T-cell (primary cell): ENCODE measurements at places on chromosomes 4 and X. TPM values are rescaled to one million over a fixed set of nuclear protein-coding genes. Genes with fewer than 3 reads are reported as not detected.

- DNase-seq = no peak
Measured at GRCh38 chr4:123055943-123056342, 133.5 kb upstream of the NUDT6 start.

GRCh38 chr4:175927121-175927520 is 115.1 kb upstream of the GPM6A start:
- no peak for DNase-seq

GRCh38 chr4:126753592-126753991 is 879.2 kb upstream of the INTU start:
- DNase-seq = no peak

DNA sequence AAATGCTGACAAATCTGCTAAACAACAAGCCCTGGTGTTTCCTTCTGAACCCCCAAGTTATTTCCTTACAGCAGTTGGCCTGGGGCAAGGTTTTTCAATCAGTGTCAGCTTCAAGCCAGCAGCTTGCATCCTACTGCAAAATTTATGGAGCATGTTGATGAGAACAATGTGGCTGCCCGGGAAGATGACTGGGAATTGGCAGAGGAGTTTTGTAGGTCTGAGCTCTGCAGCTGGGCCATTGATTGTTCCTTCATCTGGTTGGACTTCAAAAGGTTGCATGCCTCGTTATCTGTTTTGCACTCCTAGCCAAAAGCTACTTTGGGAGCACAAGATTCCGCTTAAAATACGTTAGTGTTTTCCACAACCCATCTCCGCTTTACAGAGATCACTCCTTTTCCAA is 1030.3 kb upstream of the LCORL start:
- no peak for DNase-seq

DNA sequence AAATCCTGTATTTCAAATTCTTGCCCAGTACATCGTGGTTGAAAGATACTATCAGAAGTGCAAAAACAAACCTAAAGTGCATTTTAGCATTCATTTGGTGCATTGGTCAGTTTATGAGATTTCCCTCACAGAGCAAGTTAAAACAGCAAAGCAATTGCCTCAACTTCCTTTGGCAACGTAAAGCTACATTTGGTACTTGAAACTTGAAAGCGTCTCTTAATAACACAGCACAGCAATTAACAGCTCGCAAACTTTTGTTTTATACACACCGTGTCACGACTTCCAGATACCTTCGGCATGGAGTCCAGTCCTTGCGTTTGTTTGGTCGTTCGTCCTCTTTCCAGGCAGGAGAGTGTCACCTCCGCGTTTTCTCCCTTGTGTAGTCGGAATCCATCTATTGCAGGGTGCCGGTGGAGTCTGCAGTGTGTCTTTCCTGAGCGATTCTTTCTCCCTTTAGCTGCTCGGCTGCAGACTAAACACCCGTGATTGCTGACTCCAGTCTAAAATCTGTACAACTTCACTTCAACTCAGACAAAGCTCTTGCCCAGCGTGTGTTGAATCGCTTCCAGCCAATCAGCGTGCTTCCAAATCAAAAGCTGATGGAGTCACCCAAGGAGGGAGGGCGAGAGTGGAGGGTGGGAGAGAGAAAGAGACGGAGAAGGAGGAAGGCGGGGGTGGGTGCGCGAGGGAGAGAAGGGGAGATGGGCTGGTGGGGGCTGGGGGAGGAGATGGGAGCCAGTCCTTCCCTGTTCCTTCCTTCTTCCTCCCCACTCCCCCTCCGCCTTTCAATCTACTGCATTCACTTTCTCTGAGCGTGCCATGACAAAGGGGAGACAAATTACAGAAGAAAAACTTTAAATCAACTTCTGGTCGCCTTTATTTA is at the start of gene PCDH18:
TSS of gene PCDH18 (minus strand) at position 509 of the 883 bp plus-strand sequence. CDS start at position 103, 406 bp downstream.
- DNase-seq = no peak

GRCh38 chr4:16721613-16722291 is 176.7 kb downstream of the LDB2 start:
- DNase-seq = no peak

DNA sequence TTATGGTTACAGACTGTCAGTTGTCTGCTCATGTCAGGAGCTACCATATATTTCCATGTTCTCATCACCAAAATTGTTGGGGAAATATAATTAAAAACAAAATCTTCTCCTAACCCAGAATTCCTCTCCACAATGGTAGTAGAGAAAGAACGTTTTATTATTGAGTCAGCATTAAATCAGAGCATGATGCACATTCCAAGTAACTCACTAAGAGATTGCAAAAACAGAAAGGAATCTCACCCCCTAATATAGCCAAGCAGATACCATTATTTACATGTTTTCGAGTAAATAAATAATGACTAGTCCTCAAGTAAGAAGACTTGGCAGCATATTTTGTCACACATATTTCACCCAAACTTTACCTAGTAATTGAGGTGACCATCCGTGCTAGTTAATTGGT is 36.2 kb upstream of the ARHGEF6 start:
- no peak for DNase-seq

- DNase-seq = no peak
Measured at GRCh38 chr4:118035309-118035708, 1.0 kb downstream of the NDST3 start.

DNA sequence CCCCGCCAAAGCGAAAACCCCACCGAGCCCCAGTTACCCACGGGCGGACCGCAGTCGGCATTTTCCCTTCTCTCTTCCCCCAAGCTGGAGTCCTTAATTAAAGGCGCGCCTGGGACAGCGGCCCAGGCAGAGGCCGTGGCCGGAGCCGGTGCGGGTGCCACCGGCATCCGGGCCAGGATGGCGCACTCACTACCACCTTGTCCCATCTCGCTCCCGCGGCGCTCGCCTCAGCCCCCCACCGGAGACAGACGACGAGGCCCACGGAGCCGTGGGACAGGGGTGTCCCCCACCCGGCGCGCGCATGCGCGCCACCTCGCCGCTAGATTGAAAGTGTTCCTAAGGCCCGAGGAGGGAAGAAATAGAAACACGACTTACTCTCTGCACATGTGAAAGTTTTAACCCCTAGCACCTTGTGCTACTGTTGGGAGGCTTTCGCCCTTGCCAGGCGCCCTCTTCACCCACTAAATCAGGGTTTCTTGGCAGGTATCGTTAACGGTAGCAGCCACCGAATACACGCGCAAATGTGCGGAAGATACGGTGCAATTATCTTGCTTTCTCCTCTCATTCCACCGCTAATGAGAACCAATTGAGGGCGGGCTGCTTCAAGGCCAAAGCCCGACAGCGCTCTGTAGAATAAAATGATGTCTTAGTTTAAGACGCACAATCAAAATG is 64.3 kb upstream of the CCDC160 start:
- peak; percentile 30 for DNase-seq

GRCh38 chr4:92524131-92524530 is 220.4 kb downstream of the GRID2 start:
- no peak for DNase-seq

- DNase-seq = no peak
Measured at GRCh38 chr4:148831945-148832344, 389.7 kb upstream of the NR3C2 start.

DNA sequence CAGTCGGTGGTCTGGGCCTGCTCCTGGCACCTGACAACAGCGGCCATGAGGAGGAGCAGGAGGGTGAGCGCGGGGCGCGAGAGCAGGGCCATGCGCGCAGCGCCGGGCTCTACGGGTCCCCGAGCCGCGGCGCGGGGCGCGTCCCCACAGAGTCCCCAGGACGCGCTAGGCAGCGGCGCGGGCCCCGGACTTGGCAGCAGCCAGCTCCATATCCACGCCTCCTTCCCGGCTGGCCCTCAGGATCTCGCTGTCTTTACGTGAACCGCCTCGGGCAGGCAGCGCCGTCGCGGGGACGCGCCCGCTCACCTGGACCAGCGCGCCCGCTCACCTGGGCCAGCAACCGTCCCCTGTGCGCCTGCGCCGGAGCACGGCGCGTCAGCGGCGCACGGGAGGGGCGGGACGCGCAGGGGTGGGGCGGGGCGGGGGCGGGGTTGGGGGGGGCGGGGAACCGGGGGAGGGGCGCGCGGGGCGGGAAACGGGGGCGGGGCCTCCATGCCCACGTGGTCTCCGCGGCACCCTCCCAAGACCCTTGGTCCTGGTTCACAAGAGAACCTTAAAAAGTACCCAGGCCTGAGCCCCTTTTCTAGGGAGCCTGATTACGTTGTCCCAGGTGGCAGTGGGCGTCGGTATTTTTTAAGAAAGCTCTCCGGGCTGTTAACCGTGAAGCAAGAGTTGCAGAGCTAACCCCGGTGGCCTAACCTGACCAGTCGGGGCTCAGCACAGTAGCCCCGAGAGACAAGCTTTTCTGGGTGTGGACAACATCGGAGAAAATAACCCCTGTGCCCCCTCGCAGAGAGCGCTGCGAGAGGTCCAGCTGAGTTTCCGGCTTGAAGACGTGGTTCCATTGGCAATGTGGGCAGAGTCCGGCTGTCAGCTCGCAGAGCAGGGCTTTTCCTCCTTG is at the start of gene PLA2G12A:
TSS of gene PLA2G12A (minus strand) at position 353 of the 901 bp plus-strand sequence. CDS start at position 92, 261 bp downstream.
- peak; percentile 70 for DNase-seq

The SGMS2 gene
- total RNA-seq = 0.82 TPM

The MAGEE1 gene
- total RNA-seq = 10.2 TPM

The LRIT3 gene
- total RNA-seq = 0.12 TPM

The LPAR4 gene
- total RNA-seq = not detected

The HSD17B13 gene
- total RNA-seq = 0.61 TPM

The SORBS2 gene
- 1.4 TPM for total RNA-seq

The LCORL gene
- total RNA-seq = 11.4 TPM

The KLHL13 gene
- 0.61 TPM for total RNA-seq

The EDA2R gene
- 0.92 TPM for total RNA-seq

The TEX13D gene
- not detected for total RNA-seq

The DDX3X gene
- 764 TPM for total RNA-seq

The GAGE12G gene
- not detected for total RNA-seq

The NLGN3 gene
- total RNA-seq = 3.3 TPM
